ENCODE measurements at places on chromosomes 5 and 9.

GRCh38 chr9:134620751-134621557 is 20.6 kb upstream of the COL5A1 start:
- DNase-seq = no peak

GRCh38 chr9:35515766-35516165 is 25.9 kb downstream of the RUSC2 start:
- no peak for DNase-seq

DNA sequence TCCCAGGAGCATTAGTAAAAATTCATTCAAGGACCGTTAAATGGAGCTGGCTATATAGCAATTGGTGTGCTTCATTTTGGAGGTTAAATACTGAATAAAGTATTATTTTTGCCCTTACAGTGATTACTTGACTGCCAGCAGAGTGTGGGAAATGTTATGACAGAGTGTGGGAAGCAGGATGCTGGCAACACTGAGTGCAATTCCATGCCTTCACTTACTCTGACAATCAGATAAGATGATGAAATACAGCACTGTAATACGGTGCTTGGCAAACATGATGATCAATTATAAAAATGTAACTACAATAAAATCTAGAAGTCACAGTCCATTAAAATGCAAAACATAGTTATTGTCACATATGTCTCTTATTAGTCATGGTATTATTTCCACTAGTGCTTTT is 651.3 kb downstream of the PTPRD start:
- no peak for DNase-seq

GRCh38 chr9:2354216-2354615 is 267.4 kb upstream of the VLDLR start:
- DNase-seq = no peak

- no peak for DNase-seq
These were observed 53.0 kb upstream of the FCN1 start for GRCh38 chr9:134970719-134971118.

GRCh38 chr5:6448622-6449464 is at the start of gene UBE2QL1:
TSS of gene UBE2QL1 (plus strand) at chr5:6448859. CDS start at chr5:6448894, 35 bp downstream.
- no peak for DNase-seq

DNA sequence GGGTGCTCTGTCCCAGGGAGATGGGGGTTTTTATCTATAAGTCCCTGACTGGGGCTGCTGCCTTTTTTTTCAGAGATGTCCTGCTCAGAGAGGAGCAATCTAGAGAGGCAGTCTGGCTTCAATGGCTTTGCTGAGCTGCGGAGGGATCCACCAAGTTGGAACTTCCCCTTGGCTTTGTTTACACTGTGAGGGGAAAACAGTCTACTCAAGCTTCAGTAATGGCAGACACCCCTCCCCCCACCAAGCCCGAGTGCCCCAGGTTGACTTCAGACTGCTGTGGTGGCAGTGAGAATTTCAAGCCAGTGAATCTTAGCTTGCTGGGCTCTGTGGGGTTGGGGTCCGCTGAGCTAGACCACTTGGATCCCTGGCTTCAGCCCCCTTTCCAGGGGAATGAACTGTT is 375.8 kb downstream of the RAB3C start:
- DNase-seq = no peak

DNA sequence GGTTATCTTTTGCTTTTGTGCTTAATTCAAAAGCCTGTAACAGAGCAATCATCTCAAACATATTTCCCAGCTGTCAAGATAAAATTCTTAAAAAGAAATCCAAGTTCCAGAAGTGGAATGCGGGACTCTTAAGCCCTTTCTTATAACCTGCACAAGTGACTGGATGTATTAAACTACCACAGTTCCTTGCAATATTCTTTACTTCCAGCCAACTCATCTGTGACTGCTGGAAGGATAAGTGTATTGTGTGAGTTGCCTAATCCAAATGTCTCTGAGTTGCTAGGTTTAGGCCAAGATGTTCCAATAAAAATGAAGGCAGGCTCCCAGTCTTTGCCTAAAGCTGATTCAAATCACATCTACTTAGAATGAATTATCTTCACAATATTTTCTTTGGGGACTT is 159.2 kb upstream of the SLC24A2 start:
- no peak for DNase-seq

GRCh38 chr5:67652201-67652600 is 455.6 kb upstream of the CD180 start:
- DNase-seq = no peak

GRCh38 chr5:143352691-143353090 is 50.8 kb downstream of the NR3C1 start:
- DNase-seq = no peak

DNA sequence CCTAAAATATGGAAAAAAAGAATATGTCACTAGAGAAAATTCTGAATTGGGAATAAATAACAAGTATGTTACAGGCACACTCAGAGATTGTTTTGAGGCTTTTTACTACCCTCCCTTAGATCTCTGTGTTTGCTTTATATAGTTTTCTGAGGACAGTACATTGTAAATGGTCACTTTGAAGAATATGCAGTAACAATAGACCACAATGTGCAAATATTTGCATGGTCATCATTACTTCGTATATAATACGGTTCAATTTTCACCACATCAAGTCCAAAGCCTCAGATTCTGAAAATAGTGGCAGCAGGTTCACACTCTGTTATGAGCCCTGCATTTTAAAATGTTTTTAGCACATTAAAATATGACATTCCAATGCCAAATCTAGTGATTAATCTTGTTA is 238.6 kb downstream of the ADAMTS6 start:
- no peak for DNase-seq

DNA sequence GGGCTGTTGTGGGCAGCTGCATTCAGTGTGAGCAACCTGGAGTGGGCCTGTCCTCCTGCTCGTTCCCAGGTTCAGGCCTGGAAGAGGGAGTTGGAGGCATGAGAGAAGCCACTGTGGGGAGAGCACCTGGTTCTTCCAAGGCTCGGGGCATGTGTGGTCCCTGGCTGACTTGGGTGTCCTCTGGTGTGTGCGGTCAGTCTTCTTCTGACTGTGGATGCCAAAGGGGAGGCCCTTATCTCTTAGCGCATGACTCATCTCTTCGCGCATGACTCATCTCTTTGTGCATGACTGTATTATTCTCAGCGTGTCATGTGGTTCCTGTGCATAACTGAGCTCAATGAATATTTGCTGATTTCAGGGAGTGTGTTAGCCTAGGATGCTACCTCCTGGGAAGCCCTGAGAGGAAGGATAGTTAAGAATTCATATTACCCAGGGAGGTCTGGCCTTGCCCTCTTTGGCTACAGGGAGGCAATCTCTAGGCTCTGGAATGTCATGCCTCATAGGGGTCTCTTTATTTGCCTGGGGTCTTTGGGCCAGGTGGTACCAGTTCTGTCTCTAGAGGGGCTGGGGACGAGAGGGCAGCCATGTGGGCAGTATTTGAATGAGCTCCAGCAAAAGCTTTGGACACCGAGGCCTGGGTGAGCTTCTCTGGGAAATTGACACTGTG is 188.7 kb downstream of the HSPA4 start:
- DNase-seq = peak; percentile 90

DNA sequence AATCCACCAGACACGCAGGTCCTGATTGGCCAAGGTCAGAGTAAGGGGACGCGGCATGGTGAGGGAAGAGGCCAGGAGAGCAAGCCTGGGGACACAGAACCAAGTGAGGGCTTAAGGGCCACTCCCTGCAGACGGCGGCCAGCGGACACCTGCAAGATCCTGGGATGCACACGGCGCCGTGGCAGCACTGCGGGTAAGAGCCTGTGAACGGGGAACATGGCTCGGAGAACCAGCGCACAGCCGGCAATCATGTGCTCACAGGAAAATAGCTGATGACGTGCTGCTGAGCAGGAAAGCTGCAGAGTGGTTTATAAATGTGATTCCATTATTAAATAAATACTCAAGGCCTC is 27.0 kb upstream of the NSMF start:
- no peak for DNase-seq

DNA sequence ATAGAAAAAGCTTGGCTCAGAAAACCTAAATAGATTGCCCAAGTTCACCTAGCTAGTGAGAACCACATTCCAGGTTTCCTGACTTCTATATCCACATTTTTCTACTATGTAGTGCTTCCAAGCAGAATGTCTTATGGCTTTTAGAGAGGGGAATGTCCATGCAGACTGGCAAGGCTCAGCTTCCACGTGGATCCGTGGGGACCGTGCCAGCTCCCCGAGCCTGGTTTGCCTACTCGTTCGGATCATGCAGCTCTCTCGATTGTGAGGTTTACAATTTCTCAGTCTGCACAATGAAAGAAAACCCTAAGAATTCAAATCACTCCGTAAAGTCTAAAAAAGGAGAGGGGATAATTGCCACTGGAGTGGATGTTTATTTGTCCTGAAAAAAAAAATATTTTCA is 256.5 kb upstream of the NR4A3 start:
- no peak for DNase-seq

GRCh38 chr9:8614926-8615440 is 815.4 kb upstream of the DMAC1 start:
- no peak for DNase-seq

- no peak for DNase-seq
These were observed 7.4 kb upstream of the GLIPR2 start for GRCh38 chr9:36129139-36129538.

DNA sequence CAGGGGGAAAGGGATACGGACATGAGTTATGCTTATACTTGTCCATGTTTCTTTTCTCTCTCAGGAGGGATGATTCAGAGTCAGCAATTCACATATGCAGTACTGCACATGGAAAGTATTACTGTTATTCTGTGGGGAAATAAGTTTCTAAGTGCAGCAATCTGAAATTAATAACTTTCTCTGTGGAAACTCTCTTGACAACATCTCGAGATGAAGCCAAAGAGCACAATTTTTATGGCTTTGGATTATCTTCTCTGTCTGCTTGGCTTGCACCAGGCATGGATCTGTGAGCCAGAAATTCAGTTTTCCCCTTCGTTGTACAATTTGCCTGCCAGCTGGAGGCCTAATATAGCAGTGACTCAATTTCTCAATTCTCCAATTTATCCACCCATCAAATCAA is 2.5 kb upstream of the NDFIP1 start:
- DNase-seq = no peak

DNA sequence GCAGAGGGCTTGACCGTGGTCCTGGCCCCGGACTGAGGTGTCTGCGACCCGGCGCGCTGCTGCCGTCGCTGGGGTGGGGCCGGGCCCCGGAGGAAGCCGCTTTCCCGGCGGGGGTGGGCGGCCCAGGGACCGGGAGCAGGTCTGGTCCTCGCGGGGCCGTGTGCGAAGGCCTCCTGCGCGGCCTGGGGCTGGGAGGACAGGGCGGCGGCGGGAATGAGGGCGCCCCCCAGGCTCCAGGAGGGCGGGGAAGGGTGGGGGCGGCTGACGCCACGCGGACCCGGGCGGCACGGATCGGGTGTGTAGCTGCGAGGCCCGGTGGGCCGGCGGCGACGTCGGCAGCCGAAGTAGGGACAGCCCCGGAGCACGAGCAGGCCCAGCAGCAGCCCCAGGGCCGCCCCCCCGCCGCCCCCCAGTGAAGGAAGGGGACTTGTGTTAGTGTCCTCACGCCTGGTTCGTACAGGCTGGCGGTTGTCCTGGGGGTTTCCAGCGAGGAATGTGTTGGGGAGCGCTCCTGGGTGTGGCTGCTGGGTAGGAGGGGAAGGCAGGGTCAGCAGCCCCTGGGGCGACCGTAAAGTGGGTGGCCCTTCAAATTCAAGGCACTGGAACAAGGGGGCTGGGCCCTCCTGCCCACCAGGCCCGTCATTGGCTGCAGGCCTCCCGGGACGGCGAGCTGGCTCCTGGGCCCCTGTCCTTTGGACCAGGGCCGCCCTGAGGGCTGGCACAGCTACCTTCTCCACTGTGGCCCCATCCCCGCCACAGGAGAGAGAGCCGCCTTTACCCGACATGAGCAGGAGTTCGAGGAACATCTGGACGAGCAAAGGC is 597 bp upstream of the TMEM250 start:
- DNase-seq = no peak

- DNase-seq = no peak
These were observed 6.9 kb upstream of the DMRT3 start for GRCh38 chr9:969310-970150.

- DNase-seq = no peak
These were observed 40.5 kb upstream of the FAM81B start for GRCh38 chr5:95350631-95351030.

DNA sequence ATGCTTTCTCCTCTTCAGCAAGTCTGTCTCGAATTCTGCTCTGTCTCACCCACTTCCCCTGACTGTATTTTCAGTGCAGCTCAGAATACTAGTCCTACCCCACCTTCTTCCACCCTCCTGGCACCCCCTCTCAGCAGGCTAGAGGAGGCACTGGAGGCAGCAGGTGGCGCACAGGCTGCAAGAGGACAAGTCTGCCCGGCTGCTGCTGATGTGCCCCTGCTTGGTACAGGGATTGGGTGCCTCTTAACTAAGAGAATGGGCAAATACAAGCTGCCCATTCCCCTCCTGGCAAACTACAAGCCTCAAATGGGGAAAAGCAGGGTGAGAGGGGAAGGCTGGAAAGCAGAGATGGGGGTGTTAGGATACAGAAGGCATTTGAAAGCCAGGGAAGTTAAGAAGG is 5.1 kb downstream of the TLN1 start:
- no peak for DNase-seq

GRCh38 chr5:125331987-125332598 is 585.7 kb upstream of the ZNF608 start:
- DNase-seq = no peak

DNA sequence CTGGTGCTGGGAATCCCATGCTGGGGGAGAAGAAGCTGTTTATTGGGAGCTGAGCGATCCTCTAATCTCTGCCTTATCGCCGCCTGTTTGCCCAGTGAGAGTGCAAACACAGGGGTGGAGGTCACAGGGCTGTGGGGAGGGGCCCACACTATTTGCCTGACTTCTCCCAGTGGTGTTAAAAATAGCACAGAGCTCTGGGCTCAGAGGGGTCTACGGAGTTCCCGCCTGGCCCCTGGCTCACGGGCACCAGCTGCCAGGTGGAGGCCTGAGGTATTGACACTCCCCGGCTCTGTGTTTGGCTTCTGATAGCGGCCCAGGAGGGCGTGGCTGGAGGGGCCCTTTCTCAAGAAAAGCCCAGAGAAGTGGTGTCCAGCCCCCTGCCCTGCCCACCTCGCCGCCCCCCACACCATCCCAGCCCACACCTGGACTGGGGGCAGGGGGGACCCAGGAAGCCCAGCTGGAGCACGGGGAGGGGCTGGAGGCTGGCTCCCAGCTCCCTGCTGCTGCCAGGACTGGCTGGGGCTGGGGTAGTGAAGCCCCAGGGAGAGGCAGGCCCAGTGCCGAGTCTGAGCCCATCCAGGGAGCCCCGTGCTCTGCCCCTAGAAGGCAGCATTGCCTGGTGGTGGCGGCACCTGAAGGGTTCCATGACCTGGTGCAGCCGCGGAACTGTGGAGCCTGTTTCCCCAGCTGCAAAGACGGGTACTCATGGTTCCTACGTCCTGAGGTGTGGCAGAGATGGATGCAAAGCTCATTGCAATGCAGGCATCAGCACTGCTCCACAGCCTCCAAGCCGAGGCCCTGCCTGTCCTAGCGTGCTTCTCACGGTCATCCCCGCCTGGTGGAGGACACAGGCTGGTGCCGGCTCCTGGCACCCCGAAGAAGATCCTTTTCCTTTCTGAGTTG is 35.7 kb upstream of the EGFL7 start:
- DNase-seq = no peak

DNA sequence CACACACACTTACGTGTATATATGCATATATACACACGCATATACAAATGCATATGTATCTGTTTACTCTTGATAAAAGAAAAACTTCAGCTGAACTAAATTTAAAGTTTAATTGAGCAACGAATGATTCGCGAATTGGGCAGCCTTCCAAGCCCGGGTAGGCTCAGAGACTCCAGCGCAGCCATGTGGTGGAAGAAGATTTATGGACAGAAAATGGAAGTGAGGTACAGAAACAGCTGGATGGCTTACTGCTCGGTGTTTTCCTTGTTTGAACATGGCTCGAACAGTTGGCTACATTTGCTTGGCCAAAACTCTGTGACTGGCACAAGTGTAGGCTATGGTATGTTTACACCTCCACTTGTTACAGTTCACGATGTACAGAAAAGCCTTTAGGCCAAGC is 239.3 kb upstream of the PRDM9 start:
- DNase-seq = no peak

Measured in pulmonary artery endothelial cell (primary cell).